Activated naive CD8-positive, alpha-beta T cell treated with anti-CD3 and anti-CD28 coated beads, Interleukin-2, amount 50 U/mL, for 16 hours (primary cell): ENCODE measurements at places on chromosomes 6 and 20.

DNA sequence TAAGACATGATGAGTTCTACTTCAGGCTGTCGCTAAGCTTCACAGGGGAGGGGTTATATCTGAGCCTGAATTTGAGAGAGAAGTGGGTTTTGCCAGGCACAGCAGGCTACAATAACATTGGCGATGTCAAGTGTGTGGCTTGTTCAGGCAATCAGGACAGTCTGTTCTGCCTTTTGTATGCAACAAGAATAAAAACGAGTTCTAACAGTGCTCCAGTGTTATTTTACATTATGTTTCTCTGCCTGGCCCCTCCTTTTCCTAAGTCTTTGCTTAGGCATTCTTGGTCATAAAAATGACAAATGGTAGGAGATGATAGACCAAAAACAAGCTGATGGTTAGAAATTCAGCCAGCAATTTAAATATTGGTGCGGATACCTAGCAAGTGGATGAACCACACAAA is 26.8 kb downstream of the PAQR8 start:
- no peak for DNase-seq

- no peak for DNase-seq
Observed at GRCh38 chr6:113674075-113674474, 183.1 kb upstream of the MARCKS start.

DNA sequence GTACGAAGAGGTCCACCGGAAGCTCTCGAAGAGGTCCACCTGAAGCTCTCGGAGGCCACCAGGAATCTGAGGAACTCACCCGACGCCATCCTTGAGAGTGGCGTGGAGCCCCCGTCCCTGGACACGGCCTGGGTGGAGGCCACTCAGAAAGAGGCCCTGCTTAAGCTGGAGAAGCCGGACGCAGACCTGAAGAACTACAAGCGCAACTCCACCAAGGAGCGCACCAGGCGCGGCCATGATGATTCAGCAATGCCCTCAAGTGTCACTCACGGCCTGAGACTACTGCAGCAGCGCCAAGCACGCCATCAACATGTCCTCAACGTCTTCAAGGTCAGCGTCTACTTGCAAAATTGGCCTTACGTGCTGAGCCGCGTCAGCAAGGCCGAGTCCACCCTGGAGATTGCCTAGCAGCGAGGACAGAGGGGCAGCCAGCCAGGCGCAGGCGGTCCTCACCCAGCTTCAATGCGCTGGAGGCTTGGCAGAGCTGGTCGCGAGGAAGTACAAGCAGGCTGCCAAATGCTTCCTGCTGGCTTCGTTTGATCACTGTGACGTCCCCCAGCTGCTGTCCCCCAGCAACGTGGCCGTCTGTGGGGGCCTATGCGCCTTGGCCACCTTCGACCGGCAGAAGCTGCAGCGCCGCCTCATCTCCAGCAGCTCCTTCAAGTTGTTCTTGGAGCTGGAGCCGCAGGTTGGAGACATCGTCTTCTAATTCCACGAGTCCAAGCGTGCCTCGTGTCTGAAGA is 7.7 kb upstream of the GJA10 start:
- DNase-seq: no peak

DNA sequence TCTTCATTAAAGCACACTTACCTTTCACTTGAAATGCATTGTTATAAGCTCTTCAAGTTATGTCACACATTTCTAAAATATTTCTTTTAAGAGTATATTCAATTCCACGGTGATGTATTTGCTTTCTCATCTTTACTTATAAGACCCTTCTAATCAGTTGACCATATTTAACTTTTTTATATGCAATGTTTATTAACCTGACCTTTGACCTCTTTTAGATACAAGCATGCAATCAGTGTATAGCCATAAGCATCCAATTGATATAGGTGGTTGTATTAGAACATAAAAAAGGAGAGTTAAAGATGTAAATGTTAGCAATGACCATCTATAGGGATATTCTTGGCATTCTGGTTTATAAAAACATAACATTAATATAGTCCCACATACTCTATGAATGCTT is 9.2 kb downstream of the USP49 start:
- DNase-seq: no peak

- no peak for DNase-seq
Observed at GRCh38 chr6:105536961-105537360, 134.1 kb upstream of the PREP start.

DNA sequence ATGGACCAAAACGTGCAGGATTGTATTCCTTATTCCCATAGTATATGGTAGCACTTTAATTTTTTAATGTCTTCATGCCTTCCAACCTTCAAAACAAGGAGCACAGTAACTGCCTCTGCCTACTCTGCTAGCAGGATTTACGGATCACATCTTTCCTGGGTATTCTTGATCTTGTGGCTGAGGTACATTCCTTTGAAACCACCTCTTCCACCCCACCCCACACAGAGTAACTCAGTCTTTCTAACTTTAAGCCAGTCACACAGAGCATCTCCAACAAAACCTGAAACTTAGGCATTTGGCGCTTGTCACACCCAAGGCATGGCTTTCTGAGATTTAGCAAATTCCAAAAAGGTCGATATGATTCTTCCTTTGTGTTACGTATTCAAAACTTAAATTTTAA is 2.3 kb upstream of the ID4 start:
- DNase-seq: no peak

- DNase-seq: peak; percentile 46
Observed at GRCh38 chr6:111874025-111874415, 768 bp upstream of the FYN start.

DNA sequence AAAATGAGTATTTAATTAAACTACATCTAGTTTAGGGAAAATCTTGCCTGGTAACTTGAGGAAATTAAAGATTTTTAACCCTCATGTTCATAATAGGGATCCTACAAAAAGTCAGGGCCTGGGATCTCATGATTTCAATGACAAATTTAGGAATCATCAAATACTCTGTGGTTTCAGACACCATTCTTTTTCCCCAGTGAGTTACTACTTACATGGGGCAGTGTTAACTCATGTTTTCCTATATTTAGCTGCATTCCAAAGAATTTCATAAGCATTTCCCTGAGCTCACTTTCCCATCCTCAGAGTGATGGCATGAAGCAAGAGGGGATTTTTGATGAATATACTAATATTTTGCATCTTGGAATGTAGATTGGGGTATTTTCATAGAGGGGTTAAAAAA is 321.7 kb downstream of the CENPW start:
- DNase-seq: no peak

- DNase-seq: no peak
Observed at GRCh38 chr6:147117011-147117410, 87.2 kb upstream of the STXBP5 start.

DNA sequence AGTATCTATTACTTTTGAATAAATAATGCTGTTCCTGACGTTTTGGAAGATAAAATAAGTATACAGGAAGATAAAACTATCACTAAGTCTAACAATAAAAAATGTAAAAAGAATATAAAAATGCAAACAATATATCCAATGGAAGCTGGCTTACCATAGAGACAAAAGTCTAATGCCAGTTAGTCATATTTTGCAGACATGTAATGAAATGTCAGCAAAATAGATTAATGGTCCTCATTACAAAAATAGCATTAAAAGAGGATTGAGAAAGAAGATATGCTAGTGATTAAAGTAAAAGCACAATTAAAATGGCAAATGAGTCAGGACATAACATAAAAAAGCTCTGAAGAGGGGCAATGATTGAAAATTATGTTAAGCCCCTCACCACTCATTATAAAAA is 265.0 kb downstream of the MMUT start:
- DNase-seq: no peak

DNA sequence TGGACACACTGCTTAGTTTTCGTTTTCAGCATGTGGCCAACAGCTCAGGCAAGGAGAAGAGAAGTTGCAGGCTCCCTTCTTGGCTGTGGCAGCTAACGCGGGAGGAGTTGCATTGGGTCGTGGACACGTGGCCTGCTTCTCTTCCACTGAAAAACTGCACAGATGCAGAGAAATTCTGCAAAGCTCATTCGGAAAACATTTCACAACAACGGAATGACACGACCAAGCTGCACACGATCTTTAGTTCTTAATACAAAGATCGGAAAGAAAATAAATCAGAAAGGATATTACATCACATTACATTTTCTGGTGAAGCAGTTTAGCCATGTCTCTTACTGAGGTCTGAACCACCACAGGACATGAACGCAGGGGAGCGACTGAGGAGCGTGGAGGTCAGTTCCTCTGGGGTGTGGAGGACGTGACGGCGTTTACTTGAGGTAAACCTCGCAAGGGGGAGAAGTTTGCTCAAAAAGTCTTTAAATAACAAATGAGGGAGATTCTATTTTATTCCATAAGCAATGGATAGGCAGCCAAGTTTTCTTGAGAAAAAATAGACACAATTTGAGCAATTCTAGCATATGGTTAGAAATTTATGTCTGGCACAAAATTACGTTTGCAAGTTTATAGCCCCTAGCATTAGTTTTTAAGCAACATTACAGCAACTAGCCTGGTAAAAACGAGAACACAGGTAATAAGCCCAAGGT is 178.3 kb downstream of the THBS2 start:
- no peak for DNase-seq

GRCh38 chr6:158415666-158416065 is 103.4 kb downstream of the TULP4 start:
- DNase-seq: no peak

DNA sequence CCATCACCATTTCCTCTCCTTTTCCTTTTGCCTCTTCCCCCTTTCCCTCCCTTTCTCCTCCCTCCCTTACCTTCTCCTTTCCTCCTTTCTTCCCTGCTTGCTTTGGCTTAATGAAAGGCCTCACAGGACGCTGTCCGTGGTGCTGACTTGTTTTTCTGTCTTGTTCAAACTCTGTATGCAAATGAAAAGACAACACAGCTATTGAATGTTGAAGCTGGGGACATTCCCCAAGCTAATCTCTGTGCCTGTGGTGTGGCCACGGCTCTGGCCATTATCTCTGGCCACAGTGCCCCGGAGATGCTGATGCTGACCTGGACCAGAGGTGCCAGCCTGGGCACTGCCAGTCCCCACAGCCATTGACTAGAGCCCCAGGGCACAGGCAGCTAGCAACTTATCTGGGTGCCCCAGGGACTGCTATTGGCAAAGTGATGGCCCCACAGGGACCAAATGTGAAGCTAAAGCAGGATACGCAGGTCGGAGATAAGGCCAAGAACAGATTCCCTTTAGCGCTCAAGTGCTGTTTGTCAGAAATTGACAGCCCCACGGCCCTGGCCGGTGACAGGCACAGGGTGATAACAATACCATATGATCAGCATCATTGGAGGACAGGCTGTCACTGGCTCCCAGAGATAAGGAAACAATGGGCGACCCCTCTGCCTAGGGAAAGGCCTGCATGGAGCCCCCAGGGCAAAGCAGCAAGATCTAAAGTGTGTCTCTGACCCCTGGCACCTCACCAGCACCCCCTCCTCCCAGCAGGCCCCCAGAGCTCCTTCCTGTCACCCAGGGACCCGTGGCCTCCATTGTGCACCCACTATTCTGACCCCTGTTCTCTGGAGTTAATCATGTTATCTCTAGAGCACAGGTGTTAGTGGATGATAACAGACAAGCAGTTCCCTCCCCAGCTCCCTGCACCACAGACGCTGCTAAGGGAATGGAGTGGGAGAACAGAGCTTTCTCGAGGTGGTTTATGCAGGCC is 31.6 kb upstream of the SLC32A1 start:
- no peak for DNase-seq

DNA sequence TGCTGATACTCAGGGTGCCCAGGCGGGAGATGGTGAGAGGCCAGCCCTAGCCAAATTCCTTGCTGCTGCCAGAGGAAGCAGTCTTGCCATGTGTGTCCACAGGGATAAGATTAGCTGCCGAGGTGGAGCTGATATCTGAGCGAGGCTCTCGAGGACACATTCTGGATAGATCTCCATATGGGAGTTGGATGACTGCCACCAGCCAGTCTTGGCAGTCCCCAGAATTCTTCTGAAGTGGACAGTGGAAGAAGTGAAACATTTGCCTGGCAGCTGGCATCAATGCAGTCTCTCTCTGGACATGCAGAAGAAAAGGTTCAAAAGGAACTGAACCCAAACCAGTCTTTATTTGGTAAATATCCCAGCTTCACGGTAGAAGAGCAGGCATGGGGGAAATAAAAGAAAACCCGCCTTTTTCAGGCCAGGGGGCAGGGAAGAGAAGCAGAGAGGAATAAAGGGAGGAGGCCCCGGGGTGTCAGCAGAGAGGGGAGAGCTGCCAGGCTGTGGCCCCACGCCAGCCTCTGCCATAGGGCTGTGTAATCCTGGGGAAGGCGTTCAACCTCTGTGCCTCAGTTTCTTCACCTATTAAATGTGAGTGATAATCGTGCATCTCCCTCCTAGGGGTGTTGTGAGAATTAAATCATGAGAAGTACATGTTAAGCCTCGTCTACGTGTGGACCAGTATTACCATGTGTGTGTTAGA is 3.7 kb upstream of the FUCA2 start:
- no peak for DNase-seq

GRCh38 chr6:36120979-36121786 is 9.1 kb upstream of the MAPK13 start:
- no peak for DNase-seq
